Fibroblast of villous mesenchyme (primary cell): ENCODE measurements at places on chromosomes 13 and 19. TPM values are rescaled to one million over a fixed set of nuclear protein-coding genes. Genes with fewer than 3 reads are reported as not detected.

The NLRP12 gene
- not detected in 2 replicates for total RNA-seq

The DLL3 gene
- total RNA-seq: under 0.01 and 0.43 TPM in 2 replicates

The FCGBP gene
- under 0.01 TPM in 2 replicates for total RNA-seq

The PSG2 gene
- 0.32 and 5.2 TPM in 2 replicates for total RNA-seq

The CD70 gene
- total RNA-seq: not detected in 2 replicates

The UBE2L5 gene
- not detected in 2 replicates for total RNA-seq

The SWSAP1 gene
- 0.86 and 1.3 TPM in 2 replicates for total RNA-seq

The RNF17 gene
- 0.86 and 1.9 TPM in 2 replicates for total RNA-seq

The CDC42EP5 gene
- total RNA-seq: 12.5 and 29.0 TPM in 2 replicates
